ENCODE measurements at places on chromosomes 6 and 20.

GRCh38 chr6:56730663-56731529 lies 88.2 kb upstream of the DST start:
- peak; percentile 35 for DNase-seq

DNA sequence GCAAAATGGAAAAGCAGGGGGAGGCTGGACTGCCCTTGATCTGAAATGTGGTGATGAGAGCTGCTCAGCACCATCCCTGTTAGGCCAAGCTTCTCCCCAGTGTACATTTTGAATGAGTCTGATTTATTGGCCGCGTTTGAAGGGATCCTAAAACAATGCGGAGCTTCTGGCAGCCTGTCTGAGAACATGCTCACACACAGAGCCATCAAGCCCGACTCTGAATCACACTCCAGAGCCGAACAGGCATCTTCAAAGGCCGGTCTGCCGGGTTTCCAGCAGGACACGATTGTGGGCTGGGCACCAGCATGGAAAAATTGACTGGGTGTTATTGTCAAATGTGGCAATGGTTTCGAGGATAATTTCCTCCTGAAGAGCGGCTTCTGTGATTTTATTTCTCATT lies 235.9 kb downstream of the TFAP2C start:
- DNase-seq, result no peak

DNA sequence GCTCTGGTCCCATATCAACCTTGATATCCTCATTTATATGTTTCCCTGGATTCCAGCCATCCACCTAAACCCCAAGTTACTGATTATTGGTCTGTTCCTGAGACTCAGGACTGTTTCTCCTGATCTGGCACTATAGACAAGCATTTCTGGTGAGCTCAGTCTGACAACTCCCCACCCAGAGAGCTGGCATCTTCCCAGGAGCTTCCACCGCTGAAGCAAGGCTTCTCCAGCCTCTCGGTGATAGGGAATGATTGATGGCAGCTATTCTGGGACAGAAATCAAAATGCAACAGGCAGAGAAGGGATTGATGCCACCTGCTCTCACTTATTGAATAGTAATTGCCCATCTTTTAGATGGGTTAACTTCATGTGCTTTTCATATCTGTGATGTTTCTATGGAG lies 169.7 kb upstream of the GGTLC1 start:
- no peak for DNase-seq

DNA sequence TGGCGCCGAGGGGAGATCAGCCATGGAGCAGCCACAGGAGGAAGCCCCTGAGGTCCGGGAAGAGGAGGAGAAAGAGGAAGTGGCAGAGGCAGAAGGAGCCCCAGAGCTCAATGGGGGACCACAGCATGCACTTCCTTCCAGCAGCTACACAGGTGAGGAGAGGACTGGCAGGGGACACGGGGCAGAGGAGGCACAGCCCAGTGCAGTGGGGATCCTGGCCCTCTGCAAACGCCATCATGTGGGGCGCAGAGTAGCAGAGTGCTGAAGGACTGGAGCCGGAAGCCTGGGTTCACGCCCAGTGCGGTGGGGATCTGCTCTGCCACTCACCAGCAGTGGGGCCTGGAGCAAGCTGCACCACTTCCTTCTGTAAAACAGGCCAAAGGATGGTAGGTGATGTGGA lies 41.1 kb upstream of the FANCE start:
- no peak for DNase-seq

- no peak for DNase-seq
These were observed 172.5 kb downstream of the HTR1B start for GRCh38 chr6:77290798-77291197.

- DNase-seq, result no peak
These were observed 10.1 kb upstream of the C20orf204 start for GRCh38 chr20:64025826-64026412.

GRCh38 chr6:35512740-35513139 lies at the start of gene TULP1:
Gene TULP1 (minus strand): TSS chr6:35512896. CDS start chr6:35512858, 38 bp downstream.
- DNase-seq, result no peak

DNA sequence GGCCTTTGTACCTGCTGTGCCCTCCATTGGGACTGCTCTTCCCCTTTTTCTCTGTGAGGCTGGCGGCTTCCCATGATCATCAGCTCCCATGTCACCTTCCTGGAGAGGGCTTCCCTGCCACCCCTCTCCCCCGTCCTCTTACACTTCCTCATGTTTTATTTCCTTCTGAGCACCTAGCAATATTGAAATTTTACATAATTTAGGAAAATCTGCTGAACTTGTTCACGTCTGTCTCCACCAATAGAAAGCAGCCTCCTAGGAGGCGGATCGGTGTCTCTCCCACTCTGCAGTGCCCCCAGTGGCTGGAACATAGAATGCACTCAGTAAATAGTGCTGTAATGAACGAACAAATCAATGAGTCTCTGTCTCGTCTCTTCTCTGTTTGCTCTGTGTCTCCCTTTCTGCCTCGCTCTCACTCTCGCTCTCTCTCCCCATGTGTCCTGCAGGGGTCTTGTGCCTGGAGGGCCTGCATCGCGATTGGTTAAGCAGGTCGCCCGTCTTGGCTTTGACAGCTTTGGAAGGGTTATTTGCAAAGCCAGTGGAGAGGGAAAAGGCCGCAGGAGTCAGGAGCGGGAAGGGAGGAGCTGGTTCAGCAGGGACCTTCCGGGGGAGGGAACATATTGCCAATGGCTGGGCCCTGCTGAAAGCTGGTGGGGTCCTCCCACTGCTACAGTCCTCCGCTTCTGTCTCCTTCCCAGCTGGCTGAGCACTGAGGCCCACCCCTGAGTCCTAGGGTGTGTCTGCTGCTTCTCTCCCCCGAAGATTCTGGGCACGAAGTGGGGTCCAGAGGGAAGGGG lies 12.1 kb upstream of the OCSTAMP start:
- peak; percentile 84 for DNase-seq

DNA sequence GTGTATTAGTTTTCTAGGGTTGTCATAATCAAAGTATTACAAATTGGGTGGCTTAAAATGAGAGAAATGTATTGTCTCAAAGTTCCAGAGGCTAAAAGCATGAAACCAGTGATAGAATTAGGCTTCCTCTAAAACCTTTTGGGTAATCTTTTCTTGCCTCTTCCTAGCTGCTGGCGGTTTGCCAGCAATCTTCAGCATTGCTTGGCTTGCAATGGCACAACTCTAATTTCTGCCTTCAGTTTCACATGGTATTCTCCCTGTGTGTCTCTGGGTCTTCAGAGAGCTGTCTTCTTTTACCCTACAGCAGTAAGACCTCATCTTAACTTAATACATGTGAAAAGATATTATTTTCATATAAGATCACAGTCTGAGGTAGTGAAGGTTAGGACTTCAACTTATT lies 479.1 kb upstream of the GJE1 start:
- no peak for DNase-seq

GRCh38 chr6:73200247-73200646 lies 25.0 kb downstream of the KHDC1L start:
- no peak for DNase-seq

DNA sequence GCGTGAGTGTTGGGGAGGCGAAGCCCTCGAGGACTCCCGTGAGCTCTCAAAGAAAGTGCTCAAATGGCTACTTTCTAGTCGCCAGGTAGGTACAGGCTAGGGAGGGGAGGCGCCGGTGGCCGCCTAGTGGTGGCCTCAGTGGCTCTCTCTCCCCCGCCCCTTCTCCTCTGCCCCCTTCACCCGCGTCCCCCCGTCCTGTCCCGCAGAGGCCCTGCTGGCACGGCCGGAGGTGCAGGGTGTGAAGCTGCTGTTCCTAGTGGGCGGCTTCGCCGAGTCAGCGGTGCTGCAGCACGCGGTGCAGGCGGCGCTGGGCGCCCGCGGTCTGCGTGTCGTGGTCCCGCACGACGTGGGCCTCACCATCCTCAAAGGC lies 16.3 kb downstream of the ADISSP start:
- no peak for DNase-seq

- DNase-seq, result no peak
These were observed 135.1 kb upstream of the PMEPA1 start for GRCh38 chr20:57844626-57845596.

DNA sequence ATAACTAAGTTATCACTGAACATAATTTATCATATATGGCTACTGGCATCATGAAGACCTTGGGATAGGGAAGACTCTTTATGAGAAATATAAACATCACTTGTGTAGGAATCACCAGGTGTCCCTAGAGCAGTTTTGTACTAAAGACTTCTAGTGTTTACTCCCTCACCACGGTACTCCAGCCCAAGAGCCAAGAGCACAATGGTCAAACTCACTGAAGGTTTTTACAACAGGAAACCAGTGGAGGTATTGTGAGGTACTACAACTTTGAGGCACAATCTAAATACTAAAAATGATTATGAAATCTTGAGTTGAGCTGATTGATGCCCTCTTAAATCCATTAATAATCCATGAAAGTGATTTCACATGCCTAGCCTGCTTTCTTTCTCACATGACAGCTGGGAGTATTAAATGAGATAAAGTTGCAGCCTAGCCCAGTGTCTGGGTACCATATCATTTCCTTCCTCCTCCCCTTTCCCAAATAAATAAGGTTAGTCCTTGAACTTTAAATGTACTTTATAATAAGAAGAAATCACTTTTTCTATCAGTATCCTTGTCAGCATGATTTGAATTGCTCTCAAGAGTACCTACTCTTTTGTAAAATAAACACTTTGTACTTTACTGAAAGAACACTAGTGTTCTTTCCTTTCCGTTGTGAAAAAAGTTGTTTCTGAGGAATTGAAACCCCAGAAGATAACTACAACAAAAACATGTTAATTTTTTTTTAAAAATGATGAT lies 26.5 kb downstream of the GLO1 start:
- DNase-seq, result no peak

DNA sequence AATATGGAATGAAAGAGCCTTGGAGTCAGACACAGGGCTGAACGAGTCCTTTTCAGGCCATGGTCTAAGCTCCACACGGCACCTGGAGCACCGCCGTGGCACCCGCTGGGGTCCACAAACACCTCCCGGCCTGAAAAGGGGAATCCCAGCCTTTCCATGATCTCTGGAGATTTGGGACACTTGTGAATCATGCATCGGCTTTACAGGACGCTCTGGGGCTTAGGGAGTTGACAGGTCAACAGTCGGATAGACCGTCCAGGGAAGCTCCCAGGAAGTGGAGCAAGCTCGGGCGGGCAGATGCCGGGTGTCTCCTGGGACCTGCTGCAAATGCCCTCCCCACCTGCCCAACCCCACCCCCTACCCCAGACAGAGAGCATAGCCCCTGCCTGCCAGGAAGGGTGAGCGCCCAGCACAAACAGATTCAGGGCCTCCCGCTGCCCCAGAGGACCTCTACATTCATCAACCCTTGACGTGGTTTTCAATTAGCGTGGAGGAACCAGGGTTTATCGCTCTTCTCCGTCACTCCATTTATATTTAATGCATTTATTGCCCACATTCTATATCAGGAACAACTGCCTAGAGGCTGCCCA lies 53.6 kb downstream of the YTHDF1 start:
- no peak for DNase-seq

- DNase-seq, result no peak
These were observed 162.4 kb upstream of the CDYL start for GRCh38 chr6:4613795-4614194.

DNA sequence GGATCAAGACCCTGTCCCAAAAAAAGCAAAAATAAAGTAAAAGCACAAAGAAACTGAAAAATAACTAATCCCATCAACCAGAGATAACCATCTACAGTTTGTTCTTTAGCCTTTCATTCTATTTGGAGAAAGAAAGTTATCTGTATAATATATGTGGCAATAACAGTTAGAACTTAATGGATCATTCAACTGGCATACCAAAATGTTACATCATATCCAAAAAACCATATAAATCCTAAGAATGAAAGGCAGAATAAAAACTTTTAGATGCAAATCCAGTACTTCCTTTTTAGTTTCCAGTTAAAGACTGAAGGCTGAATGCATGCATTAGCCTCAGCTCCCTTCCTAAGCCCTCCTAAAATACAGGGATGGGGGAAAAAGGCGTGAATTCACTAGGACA lies 25.2 kb downstream of the ILRUN start:
- no peak for DNase-seq

GRCh38 chr6:169970306-169970988 lies 219.0 kb downstream of the ERMARD start:
- DNase-seq, result no peak

DNA sequence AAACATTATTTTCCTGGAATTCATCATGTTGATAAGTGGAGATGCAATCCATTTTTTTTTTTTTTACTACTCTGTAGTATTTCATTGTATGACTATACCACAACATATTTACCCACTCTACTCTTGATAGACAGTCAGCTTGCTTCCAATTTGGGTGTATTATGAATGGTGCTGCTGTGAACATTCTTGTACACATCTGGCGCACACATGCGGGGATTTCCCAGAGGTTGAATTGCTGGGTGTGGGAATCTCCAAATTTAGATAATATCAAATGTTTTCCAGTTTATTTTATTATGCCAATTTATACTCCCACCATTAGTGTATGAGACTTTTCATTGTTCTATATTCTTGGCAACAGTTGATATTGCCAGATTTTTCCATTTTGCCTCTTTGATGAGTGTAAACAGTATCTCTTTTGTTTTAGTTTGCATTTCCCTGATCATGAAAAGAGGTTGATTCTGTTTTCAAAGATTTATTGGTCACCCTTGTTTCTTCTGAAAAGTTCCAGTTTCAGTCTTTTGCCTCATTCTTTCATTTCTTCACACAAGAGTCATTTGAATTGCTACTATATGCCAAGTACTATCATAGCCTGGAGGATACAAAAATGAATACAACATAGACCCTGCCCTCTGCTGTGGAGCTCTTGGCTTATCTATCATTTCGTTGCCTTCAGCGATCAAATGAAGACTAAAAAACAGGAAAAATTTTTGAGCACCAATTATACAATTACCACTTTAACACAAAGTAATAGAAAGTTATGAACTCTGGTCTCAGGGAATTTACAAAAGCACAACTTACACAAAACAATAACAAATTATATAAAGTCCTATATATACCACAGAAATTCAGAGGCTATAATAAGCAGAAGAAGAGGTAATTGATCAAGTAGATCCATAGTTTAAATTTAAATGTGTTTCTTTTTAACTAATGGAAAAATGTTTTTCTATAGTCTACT lies 17.1 kb upstream of the NCOA7 start:
- no peak for DNase-seq

DNA sequence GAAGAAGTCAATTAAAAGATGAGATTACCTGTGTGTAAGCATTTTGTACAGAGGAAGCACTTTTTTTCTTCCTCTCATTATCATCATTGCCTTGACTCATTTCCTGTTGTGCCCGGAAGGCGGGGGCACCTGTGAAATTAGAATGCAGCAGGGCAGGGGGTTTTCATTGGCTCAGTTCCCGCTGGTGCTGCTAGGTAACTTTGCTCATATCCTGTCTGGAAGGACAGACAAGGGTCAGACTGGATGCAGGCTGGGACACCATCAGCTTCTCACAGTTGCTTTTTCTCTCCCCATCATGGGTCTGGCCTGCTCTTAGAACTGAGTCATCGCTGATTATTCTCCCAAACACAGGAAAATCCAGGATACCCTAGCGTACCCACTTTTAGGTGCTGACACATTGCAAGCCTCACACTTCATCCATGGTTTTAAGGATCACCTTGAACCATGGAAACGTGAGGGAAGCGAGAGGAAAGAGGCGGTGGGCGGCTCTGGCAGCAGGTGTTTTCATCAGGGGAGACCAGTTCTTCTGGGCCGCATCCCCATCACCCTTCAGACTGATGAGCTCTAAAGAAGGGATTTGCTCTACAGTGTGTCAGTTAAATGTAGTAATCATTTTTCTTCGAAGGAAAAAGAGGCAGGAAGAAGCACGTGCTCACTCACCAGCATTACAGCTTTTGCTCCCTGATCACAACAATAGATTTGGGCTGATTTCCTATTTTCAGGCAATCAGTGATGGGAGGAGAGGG lies 195.7 kb upstream of the SASH1 start:
- no peak for DNase-seq

- DNase-seq, result no peak
These were observed 6.5 kb downstream of the PIM1 start for GRCh38 chr6:37176268-37177076.

All from AG08396 (cell line).